H4 (cell line): ENCODE measurements at places on chromosomes 6 and 20.

GRCh38 chr6:151060766-151061531 is 178.8 kb upstream of the AKAP12 start:
- DNase-seq = no peak

- peak; percentile 60 for DNase-seq
Measured at GRCh38 chr20:46872328-46873211, 22.1 kb upstream of the EYA2 start.

DNA sequence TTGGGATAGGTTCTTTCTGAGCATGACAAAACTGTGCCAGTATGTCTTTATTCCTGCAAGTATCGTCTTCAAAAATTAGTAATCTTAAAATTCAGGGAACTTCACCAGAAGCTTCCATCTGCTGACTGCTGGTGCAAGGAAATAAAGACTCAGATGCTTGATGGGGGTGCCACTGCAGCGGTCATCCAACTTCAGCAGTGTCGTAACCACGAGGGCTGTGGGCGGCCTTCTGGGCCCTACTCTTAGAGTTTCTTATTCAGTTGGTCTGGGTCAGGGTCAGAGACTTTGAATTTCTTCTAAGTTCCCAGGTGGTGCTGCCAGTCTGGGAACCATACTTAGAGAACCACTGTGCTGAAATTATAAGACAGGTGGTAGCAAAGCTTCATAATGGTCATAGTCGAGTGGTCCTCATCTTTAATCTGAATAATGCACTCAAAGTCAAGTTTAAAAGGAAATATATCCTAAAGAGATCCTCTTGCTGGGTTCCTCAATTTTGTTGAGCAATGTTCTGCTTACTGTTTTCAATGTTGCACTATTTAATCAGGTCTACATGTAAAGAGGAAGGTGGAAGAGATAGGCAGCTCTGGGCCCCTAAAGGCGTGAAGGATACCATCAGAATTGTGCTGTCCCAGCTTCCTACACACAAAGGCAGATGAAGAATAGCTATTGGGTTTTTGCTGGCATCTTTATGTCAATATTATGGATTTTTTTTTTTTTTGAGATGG is 165.4 kb upstream of the GMDS start:
- DNase-seq = no peak

DNA sequence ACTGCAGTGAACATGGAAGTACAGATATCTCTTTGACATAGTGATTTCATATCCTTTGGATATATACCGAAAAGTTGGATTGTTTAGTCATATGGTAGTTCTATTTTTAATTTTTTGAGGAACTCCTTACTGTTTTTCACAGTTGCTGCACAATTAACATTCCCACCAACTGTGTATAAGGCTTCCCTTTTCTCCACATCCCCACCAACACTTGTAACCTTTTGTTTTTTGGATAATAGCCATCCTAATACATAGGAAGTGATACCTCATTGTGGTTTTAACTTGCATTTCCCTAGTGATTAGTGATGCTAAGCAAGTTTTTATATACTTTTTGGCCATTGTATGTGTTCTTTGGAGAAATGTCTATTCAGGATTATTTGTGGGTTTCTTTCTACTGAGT is 45.1 kb upstream of the TENT5A start:
- no peak for DNase-seq

- DNase-seq = no peak
Measured at GRCh38 chr6:34633785-34634184, 62.8 kb downstream of the ILRUN start.
